ENCODE measurements at places on chromosomes 2 and 18.

- DNase-seq: no peak
Measured at GRCh38 chr2:102978091-102978490, 216.3 kb downstream of the TMEM182 start.

DNA sequence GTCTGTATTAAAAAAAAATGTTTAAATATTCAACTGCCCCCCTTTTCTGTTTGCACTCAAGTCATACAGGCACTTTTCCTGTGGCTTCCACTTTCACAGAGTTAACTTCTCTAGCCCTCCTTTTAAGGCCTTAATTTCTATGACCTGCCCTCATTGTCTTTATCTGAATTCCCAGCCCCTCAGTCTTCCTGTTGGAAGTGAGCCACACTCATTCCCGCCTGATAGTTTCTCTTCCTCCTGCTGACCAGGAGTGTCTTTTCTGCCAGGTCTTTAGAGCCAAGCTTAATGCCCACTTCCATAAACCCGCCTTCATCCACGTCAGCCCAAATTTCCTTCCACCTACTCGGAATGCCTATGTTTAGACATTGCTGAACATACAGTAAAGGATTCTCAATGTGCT is 10.5 kb downstream of the COPS8 start:
- no peak for DNase-seq

- no peak for DNase-seq
Measured at GRCh38 chr2:142865924-142866323, 11.5 kb upstream of the KYNU start.

DNA sequence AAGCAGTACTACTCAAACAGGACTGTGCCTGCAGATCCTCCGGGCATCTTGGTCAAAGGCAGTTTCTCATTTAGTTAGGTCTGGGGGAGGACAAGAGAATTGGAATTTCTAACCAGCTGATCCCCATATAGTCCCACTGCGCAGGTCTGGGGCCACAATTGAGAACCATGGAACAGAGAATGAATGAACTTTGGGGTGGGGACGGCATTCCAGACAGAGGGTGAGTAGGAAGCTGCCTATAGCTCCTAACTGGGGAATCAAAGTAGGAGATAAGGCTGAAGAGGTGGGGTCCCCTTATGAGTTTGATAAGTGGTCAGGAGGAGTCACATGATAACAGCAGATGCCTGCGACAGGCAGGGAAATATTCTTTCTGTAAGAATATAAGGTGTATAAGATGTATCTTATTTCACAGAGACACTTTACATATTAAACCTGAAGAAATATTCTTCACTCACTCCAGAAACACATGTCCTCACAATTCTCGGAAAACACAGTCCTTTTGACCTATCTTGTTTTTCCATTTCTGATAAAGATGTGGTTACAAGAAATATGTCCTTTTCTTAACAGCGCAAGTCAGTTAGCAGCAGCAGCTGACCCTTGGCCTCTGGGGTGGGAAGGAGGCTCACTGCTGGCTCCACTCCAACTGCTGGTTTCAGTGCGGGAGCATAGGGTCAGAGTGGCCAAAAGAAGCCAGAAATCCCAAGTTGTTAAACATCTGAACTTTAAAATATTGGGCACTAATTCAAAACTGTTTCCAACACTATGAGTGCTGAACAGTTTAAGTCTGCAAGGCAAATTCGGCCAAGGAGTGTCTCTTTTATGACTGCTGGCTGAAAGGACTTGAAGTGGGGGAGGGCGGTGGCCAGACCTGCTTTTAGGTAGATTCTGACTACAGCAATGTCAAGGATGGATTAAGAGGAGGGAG is 12.6 kb upstream of the TMEM214 start:
- no peak for DNase-seq

GRCh38 chr2:43324259-43325106 is 98.1 kb upstream of the ZFP36L2 start:
- DNase-seq: no peak

DNA sequence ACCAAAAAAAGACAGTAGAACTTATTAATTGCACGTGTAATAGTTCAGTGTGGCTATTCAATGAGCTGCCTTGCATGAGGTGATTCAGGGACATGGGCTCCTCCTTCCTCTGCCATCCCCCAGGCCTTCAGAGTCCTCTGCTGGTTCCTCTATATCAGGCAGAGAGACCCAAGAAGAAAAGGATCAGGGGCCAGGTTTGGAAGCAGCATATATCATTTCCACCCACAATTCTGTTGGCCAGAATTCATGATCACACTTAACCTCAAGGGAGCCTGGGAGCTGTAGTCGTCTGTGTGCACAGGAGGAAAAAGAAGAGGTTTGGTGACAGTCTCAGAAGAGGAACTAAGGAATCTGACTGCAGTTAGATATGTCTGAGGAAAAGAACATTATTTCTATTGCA is 114.0 kb upstream of the GLS start:
- DNase-seq: no peak

GRCh38 chr2:223477318-223477717 is 124.8 kb downstream of the SCG2 start:
- no peak for DNase-seq

GRCh38 chr2:64453770-64454385 is at the start of gene LGALSL:
Gene LGALSL, plus strand, starts transcription at chr2:64454162. Its CDS starts 384 bp downstream, at chr2:64454546.
- DNase-seq: no peak

GRCh38 chr2:26081556-26081955 is 47.7 kb downstream of the RAB10 start:
- DNase-seq: no peak

GRCh38 chr2:123513351-123513750 is 511.7 kb upstream of the CNTNAP5 start:
- no peak for DNase-seq

DNA sequence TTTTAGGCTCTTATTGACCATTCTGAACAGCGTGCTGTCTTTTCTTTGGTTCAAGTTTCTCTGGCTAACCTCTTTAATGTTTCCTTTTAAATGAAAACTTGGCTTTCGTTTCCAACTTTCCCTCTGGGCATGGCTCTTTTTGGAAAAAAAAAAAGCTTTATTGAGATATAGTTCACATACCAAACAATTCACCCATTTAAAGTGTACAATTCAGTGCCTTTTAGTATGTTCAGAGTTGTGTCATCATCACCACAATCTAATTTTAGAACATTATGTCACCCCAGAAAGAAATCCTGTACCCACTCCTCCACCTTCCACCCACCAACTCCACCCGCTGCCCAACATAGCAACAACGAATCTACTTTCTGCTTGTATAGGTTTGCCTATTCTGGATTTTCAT is 322.4 kb downstream of the ADCYAP1 start:
- no peak for DNase-seq

- no peak for DNase-seq
Measured at GRCh38 chr2:102098756-102099155, 43.8 kb upstream of the IL1R1 start.

DNA sequence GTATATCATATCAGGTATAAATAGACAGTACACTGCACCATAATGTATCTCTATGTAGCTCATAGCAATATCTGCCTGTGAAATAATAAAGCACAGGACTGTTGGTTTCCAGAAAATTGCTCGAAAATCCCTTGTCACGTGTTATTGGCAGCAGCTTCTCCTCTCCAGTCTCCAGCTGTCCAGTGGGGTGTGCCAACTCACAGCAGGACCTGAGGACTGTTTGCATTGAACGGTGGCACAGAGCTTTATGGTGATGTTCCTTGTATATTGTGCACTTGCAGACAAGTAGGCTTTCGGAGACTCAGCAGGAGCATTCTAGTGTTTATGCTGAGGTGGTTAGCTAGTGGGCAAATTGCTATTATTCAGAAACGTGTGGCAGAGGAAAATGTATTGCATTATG is 182.2 kb upstream of the ATP5MC3 start:
- no peak for DNase-seq

GRCh38 chr2:226655871-226656270 is 143.7 kb downstream of the IRS1 start:
- no peak for DNase-seq

GRCh38 chr18:9828506-9829396 is 57.0 kb upstream of the TXNDC2 start:
- no peak for DNase-seq

- no peak for DNase-seq
Measured at GRCh38 chr2:127552336-127552735, 16.9 kb downstream of the MYO7B start.

DNA sequence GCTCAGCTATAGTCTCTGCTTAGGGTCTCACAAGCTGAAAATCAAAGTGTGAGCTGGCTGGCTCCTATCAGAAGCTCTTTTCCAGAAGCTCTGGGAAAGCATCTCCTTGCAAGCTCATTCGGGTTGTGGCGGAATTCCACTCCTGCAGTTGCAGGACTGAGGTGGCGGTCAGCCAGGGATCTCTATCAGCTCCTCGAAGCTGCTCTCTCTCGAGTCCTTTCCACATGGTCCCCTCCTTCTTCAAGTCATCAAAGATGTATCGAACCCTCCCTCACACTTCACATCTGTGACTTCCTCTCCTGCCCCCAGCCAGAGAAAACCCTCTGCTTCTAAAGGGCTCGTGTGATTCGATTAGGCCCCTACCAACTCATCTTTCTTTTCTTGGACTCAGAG is 141.7 kb downstream of the ZFP36L2 start:
- no peak for DNase-seq

GRCh38 chr2:197107291-197108269 is 181.1 kb upstream of the PGAP1 start:
- no peak for DNase-seq

GRCh38 chr2:110099038-110099425 is 16.6 kb downstream of the MALL start:
- DNase-seq: no peak

DNA sequence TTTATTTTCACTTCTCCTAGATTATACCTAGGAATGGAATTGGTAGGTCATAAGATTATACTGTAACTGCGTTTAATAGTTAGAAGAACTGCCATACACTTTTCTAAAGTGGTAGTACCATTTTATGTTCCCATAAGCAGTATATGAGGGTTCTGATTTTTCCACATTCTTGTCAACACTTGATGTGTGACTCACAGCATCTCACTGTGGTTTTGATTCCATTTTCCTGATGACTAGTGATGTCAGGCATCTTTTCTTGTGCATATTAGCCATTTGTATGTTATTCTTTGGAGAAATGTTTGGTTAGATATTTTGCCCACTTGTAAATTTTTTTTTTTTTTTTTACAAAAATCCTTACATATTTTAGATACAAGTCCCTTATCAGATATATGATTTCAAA is 2.3 kb downstream of the DCAF17 start:
- no peak for DNase-seq

- no peak for DNase-seq
Measured at GRCh38 chr2:128784626-128785306, 466.1 kb upstream of the HS6ST1 start.

GRCh38 chr2:189022053-189022481 is 47.9 kb downstream of the COL3A1 start:
- DNase-seq: no peak

DNA sequence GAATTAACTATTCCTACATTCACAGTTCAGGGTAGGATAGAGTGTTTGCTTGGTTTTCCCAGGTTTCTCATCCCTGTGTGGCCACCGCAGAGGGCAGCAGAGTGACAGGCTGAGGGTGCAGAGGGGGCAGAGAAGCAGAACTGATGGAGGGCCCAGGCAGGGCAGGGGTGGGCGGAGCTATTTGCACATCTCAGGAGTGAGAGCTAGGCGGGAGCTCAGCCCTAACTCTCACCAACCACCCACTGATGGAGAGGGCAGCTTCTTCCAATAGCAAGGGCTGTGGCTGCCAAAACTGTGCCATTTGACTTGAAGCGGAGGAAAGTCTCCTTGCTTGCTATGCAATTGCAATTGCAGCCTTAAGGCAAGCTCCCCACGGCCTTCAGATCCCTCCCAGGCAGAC is 12.0 kb upstream of the DARS1 start:
- DNase-seq: no peak

DNA sequence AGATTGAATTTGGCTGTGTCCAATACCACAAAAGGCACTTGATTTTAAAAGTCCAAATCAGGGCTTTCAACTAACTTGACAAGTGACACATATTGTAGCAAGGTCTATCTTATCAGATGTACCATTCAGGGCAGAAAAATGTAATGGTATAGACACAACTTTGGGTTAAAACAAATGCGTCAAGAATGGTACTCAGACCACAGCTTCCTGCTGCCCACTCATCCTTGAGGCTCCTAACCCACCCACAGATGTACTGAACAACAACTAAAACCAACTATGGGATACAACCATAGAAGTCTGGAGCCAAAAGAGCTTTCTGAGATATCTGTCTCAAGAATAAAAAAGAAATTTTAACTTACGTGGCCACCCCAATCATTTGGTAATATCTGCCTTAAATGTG is 105.2 kb downstream of the RBM43 start:
- DNase-seq: no peak

- no peak for DNase-seq
Measured at GRCh38 chr2:181823405-181823804, 68.1 kb upstream of the ITPRID2 start.

GRCh38 chr2:96869822-96870625 is at the start of gene SEMA4C:
Gene SEMA4C, minus strand, starts transcription at chr2:96870080. Its CDS starts 2,194 bp downstream, at chr2:96867886.
- DNase-seq: no peak

DNA sequence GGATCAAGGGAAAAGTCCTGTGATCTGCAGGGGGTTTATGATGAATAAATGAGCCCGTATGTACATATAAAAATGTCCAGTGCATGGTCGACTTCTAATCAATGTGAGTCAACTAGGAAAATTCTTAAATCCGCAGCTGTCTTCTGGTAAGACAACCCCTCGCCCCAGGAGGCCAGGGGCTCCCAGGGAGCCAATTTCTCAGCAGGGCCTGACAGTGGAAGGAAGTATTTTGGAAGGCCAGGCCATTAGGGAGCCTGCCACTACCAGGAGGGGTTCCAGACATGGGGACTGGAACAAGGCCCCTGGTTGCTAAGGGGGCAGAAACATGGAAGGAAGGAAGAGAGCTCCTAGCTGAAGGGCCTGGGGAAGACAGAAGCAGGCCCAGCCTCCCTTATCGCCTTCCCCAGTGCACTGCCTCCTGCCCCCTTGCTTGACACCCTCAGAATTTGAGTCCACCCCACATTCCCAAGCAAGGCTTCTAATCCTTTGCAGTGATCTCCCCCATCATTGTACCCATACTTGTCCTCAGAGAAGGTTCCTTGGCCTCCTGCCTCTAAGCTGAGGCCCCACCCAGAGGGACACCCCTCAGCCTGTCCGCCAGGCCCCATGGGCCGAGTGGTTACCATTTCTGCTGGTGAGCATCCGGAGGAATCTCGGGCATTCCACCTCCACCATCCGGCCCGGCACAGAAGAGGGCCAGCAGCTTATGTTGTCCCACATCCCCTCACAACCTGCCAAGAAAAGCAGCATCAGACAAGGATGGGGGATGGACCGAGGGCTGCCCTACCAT is 45.9 kb downstream of the SCTR start:
- DNase-seq: no peak

GRCh38 chr2:6820903-6821584 is 44.7 kb downstream of the CMPK2 start:
- DNase-seq: no peak

- DNase-seq: no peak
Measured at GRCh38 chr18:703213-703967, 9.0 kb downstream of the ENOSF1 start.
